ENCODE measurements at places on chromosomes 12 and 14.

- DNase-seq = no peak
Observed at GRCh38 chr14:103007555-103007954, 49.8 kb downstream of the CDC42BPB start.

DNA sequence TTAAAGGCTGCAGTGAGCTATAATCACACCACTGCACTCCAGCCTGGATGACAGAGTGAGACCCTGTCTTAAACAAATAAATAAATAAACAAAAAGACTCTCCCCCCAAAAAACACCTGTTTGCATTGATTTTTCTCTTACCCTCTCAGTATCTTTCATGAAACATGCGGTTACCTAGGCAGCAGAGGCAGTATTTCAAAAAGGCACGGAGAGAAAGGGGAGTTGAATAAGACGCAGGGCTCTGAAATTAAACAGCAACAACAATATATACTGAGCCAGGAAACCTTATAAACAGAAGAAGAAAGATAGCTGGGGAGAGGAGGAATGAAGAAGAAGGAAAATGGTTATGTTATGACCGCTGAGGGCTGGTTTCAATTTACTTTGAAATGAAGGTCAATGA, 277.6 kb downstream of the BTG1 start:
- DNase-seq = no peak

- no peak for DNase-seq
Observed at GRCh38 chr12:53345486-53346188, 9.5 kb upstream of the SP7 start.

DNA sequence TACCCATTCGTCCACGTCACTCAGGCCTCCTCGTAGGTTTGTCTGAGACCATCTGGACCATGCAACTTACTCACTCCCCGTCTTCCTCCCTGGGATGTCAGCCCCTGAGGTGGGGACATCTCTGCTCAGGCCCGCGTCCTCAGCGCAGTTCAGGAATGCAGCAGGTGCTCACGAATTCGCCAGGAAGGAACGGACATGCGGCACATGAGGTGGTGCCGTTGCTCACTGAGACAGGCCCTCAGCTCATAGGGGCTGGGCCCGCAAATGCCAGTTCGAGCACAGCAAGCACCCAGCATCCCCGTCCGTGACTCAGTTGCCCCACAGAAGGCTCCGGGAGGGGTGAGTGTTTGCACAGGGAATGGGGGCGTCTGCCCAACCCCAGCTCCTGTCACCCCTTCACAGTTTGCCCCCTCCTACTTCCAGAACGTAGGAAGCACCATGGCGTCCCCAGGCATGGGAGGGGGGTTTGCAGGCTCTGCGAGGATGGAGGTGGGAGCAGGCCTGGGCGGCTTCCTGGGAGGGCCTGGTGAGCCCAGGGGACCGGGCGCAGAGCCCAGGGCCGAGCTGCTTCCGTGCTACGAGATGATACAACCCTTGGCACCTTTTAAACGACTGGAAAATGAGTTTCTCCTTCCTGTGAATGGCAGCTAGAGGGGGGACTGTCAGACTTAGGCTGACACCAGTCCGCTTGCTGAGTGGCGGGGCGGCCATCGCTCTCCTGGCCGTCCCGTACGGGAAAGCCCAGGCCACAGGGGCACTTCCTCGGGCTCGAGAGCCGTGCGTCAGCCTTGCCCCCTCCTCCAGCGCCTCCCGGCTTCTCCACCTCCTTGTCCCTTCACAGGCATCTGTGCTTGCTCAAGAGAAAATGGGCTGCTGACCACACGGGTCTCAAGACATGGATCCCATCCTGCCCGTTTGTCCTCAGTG, 6.9 kb downstream of the GALNT9 start:
- DNase-seq = no peak

DNA sequence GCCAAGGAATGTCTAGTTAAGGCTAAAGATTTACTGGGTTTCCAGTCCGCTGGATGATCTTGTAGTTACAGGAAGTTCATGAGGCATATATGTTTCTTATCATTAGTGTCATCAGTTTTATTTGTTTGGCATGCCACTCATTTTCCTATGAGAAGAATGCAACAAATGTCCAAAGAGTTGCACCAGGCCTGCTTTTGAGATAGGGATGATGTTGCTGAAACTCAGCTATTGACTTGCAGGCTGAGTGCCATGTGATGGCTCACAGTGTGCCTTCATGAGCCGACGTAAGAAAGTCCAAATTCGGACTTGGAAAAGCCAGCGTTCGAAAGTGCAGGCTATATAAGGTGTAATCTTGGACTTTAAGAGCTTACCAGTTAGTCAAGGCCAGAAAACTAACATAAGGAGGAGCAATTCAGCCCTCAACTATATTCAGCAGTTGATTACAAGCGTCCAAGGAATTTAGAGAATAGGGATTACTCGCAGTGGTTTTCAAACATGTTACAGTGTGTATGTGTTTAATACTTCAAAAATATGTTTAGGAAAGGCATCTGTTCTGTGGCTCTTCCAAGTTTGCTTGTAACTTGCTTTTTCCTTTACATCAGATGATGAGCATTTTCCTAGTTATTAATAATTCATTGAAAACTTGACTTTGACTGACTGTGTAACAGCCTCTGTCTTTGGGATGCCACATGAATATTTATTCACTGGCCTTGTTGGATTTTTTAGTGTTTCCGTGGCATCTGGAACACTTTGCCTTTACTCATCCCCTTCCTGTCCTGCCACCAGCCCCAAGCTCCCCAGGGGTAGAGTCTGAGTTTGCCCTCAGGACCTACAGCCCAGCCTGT, 101.3 kb downstream of the LGMN start:
- DNase-seq = no peak

- no peak for DNase-seq
Observed at GRCh38 chr12:101051901-101052550, 158.0 kb downstream of the SLC5A8 start.

DNA sequence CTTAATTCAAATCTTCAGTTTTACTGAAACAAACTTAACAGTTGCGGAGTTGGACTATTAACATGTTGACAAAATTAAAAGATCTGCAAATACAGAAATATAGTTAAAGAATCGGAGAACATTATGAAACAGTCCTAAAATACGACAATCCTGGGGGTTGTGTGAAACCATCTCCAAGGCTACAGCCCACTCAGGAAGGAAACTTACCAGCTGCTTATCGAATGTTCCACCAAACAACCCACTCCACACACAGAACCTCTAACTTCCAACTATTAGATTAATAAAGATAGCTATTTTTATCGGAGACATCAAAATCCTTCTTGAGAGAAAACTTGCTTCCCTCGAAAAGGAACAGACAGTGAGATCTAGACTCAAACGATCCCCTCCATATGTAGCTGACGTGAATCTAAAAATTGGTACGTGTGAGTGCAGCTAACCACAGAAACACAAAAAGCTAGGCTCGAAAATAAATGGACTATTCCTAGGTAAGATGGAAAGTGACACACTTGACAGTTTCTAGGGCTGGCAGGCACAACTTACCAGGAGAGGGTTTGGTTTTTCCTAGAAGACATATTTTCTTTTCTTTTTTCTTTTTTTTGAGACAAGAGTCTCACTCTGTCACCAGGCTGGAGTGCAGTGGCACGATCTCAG, 12.9 kb downstream of the VPS37B start:
- DNase-seq = no peak

- no peak for DNase-seq
Observed at GRCh38 chr14:104855532-104856090, 9.5 kb upstream of the CEP170B start.

DNA sequence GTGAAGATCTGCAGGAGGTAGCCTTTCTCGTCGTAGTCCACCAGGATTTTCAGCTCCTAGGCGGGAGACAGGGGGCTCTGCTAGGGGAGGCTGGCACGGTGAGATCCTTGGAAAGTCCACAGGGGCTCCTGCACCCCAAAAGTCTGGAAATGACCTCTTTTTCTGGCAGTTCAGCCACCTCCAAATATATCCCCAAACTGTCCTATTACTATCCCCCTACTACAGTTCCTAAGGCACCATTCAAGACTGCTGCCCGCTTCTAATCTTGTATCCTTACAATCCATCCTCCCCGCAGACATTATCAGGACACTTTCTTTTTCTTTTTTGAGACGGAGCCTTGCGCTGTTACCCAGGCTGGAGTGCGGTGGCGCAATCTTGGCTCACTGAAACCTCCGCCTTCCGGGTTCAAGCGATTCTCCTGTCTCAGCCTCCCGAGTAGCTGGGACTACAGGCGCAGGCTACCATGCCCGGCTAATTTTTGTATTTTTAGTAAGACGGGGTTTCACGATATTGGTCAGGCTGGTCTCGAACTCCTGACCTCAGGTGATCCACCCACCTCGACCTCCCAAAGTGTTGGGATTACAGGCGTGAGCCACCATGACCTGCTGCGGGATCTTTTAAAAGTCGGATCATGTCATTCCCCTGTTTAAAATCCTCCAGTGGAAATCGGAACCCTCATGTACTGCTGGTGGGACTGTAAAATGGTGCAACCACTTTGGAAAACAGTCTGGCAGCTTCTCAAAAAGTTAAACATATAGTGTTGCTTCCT, 18.5 kb downstream of the HPD start:
- DNase-seq = no peak

GRCh38 chr12:52190860-52191729, 719 bp downstream of the KRT80 start:
- no peak for DNase-seq

DNA sequence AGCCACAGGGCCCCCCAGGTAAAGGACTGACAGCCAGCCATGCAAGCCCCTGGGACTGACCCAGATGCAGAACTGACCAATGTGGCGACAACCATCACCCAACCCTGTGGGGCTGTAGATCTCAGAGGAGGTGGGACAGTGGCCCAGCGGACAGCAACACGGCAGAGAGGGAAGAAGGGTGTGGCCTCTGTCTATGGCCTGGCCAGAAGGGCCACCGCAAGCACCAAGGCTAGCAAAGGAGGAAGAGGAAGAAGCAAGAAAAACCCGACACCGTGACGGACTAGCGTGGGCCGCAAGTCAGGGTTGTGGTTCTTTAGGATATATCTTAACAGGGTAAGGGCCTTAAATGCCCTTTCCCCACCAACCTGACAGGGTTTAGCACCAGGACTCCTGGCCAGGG, 71.2 kb downstream of the ITPK1 start:
- DNase-seq = no peak

- DNase-seq = no peak
Observed at GRCh38 chr12:132481771-132482745, 7.9 kb upstream of the FBRSL1 start.

GRCh38 chr14:101917413-101918017, 46.9 kb upstream of the DYNC1H1 start:
- no peak for DNase-seq

- DNase-seq = no peak
Observed at GRCh38 chr14:68519671-68520187, 273.1 kb downstream of the ZFP36L1 start.

GRCh38 chr14:54889919-54890318, 12.7 kb downstream of the GCH1 start:
- no peak for DNase-seq

GRCh38 chr12:26717757-26718156, 115.2 kb downstream of the ITPR2 start:
- DNase-seq = no peak

- no peak for DNase-seq
Observed at GRCh38 chr14:80523518-80524117, 312.3 kb upstream of the DIO2 start.

DNA sequence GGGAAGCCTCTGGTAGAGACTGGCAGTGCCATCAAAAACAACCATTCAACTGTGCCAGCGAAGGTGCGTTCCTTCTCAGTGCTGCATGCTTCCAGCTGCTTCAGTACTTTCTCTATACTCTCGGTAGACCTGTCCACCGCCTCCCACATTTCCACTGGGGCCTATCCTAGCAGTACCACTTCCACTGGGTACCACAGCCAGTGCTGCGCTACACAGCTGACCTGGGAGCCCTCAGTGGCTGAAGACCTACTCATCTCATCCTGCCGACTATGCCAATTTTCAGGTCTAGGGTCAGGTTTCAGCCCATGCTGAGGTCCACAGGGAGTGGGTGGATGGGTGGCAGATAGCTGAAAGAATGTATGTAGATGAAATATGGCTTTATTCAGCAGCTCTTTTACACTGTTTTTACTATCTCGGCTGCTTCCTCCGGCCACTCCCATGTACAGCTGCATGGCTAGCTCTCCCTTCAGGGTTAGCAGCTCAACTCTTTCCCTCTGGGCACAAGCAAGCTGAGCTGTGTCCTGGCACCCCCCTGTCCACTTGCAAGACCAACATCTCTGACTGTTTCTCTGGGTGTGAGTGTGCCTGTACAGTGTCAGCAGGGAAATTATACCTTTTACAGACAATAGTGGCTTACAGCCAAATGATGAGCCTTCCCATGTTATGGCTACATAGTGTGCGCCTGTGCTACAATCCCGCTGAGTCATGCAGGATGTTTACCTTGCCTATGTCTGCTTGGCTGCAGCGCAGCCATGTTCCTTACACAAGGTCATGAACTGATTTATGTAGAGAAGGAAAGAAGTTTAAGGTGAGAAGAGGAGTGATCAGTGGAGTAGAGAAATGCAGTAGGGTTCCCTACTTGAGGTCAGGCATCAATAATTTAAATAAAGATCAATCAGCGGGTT, 125.7 kb upstream of the DDHD1 start:
- no peak for DNase-seq

GRCh38 chr12:132813443-132813842, 15.2 kb downstream of the GOLGA3 start:
- DNase-seq = no peak

GRCh38 chr14:95910628-95911027, 34.0 kb downstream of the TUNAR start:
- no peak for DNase-seq

- DNase-seq = no peak
Observed at GRCh38 chr14:29918981-29919380, 8.7 kb downstream of the PRKD1 start.

- DNase-seq = no peak
Observed at GRCh38 chr12:124916374-124917134, 2.1 kb upstream of the UBC start.

DNA sequence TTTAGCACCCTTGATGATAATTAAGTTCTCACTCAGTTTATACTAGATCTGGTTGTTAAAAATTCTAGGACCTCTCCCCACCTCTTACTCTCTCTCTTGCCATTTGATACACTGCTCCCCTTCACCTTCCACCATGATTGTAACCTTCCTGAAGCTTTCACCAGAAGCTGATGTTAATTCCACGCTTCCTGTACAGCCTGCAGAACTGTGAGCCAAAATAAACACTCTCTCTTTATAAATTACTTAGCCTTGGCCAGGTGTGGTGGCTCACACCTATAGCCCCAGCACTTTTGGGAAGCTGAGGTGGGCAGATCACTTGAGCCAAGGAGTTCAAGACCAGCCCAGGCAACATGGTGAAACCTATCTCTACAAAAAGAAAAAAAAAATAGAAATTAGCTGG, 11.1 kb upstream of the HECTD4 start:
- DNase-seq = no peak

DNA sequence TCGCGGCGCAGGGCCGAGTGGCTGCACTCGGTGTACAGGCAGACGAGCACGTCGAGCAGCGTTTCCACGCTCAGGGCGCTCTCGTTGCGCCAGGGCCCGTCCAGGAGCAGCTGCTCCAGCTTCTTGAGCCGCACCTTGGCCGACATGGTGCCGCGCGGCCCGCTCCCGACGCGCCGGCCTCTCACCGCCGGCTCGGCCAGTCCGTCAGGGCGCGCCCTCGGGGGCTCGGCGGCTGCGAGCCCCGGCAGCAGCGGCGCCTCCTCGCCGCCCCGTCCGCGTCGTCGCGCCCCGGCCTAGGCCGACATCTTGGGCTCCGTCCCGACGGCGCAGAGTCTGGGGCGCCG, 349 bp downstream of the CDC42BPB start:
- no peak for DNase-seq

All from activated T-cell treated with anti-CD3 and anti-CD28 coated beads for 48 hours (primary cell).